ENCODE measurements at places on chromosomes 2 and 18.

GRCh38 chr2:71894261-71894660, 253.4 kb downstream of the CYP26B1 start:
- DNase-seq: no peak

DNA sequence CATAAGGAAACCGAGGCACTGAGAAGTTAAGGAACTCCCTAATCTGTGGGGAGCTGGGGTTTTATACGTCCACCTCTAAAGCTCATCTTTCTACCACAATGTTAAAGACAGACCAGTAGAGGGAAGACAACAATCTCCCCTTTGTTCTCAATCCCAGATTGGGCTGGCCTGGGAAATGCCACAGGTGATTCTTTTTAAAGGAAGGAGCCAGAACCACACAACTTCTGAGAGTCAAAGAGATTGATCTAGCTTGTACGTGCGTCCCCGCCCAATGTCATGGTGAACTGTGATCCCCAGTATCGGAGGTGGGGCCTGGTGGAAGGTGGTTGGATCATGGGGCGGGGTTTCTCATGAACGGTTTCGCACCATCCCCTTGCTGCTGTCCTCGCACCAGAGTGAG, 81.8 kb upstream of the LCLAT1 start:
- DNase-seq: no peak

DNA sequence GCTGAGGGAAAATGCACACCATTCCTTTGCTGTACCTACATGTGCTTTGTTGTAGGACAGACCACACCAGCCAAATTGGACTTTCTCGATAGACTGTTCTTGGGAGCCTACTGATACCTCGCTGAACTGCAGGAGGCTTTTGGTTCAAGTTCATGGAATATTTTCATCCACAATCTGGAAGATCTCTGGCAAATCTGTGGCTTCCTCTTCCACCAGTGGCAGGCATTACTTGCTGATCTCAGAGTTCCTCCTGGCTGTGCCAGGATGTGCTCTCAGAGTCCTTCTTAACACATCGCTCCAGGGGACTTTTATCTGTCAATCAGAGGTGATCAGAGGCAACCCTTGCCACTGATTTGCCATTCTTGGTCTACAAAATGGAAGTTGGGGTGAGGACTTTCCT, 87.7 kb downstream of the PTGR3 start:
- DNase-seq: no peak

DNA sequence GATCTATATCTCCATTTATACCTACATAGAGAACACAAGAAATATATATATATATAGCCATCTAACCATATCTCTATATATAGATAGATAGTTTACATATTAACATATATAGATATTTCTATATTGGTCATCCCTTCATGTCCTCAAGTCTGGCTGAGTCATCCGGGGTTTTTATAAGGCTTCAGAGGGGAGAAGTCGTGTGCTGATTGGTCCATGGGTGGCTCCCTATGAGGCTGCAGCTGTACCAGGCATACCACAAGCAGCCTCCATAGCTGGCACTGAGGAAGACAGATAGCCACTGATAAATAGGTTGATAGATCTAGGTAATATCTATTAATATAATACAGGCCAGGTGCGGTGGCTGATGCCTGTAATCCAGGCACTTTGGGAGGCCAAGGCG, 618.3 kb upstream of the SETBP1 start:
- DNase-seq: no peak

DNA sequence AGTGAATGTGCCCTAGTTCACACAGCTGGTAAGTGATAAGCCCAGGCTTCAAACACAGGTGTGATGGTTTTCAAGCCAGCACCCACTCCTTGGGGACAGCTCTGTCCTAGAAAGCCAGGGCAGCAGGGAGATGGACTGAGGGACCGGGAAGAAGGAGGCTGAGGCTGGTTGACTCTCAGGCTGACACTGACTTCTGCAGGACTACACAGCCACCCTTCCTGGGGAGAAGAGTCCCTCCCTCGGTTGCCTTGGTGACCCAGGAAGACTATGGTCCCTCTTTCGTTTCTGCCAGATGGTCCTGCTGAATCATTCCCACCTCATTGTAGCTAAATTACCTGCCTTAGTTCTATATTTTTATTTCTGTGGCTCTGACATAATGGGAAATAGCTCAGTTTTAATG, 11.3 kb upstream of the FSHR start:
- DNase-seq: no peak

Measured in GM04504 (cell line).